ENCODE measurements at places on chromosomes 12 and 14.

DNA sequence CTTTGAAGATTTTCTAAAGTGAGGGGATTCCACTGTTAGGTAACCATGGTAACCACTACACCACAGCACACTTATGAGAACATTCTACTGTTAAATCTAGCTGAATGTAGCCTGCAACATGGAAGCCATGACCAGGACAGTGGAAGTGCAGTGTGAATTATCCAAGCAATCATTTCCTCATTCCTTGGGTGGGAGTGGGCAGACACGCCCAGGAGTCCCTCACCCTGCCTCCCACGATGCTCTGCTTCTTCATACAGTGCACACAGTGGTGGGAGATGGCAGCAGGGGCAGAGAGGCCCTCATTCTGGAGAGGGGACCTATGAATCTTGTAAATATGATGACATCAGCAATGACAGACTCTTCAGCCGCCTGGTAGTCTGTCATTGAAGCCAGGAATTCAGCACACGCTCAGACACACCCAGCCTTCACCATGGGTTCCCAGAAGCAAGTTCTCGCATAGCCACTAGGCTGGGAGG lies 70.1 kb upstream of the HOXC13 start:
- DNase-seq = no peak

GRCh38 chr14:32821964-32822653 lies 116.6 kb upstream of the NPAS3 start:
- DNase-seq = no peak

GRCh38 chr14:34682787-34683321 lies 31.5 kb downstream of the CFL2 start:
- DNase-seq = no peak

DNA sequence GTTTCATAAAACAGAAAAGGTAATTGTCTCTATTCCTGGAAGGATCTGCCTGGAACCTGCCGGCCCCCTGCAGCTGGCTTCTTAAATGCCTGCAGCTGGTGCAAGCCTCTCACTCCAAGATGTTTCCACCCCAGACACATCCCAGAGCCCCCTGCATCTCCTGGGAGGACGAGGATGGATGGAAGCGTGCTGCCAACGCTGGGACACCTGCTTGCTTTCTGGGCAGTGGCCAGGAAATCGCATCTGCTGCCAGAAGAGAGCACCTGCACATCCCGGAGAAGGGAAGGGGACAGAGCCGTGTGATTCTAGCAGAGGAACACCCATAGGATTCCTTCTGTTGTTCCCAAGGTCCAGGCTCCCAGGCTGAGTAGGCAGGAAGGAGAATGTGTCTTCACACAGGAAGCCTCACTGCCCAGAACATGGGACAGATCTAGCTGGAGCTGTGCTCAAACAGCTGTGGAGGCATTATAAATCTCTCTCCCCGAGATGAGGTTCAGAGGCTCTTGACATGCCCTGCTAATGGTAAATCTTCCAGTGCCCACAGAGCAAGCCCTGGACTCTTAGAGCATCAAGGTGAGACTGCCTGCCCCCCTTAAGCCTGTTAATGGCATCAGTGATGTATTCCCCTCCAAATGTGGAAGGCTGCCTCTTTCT lies 138.8 kb upstream of the MAP1LC3B2 start:
- peak; percentile 68 for DNase-seq

DNA sequence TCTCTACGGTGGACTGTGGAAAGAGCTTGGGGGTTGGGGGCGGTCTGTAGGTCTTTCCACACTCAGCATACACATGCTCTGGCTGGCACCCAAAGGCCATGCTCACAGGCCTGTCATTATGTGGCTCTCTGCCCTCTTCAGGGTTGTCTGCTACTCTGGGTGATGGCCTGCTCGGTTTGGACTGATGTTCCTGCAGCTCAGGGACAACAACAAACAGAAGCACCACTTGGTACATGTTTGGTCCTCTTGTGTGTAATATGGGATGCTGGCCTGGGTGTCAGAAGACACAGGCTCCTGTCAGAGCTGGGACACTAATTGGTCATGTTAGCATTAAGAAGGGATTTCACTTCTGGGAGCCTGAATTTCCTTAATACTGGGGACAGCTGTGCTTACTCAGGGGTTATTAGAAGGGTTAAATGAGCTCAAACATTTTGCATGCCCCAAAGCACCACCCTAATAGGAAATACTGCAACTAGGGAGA lies 32.7 kb upstream of the SELPLG start:
- peak; percentile 26 for DNase-seq

- DNase-seq = no peak
These were observed 355.9 kb downstream of the TMTC2 start for GRCh38 chr12:83042441-83043200.

- no peak for DNase-seq
These were observed 6.3 kb downstream of the CCDC197 start for GRCh38 chr14:94003397-94003796.

DNA sequence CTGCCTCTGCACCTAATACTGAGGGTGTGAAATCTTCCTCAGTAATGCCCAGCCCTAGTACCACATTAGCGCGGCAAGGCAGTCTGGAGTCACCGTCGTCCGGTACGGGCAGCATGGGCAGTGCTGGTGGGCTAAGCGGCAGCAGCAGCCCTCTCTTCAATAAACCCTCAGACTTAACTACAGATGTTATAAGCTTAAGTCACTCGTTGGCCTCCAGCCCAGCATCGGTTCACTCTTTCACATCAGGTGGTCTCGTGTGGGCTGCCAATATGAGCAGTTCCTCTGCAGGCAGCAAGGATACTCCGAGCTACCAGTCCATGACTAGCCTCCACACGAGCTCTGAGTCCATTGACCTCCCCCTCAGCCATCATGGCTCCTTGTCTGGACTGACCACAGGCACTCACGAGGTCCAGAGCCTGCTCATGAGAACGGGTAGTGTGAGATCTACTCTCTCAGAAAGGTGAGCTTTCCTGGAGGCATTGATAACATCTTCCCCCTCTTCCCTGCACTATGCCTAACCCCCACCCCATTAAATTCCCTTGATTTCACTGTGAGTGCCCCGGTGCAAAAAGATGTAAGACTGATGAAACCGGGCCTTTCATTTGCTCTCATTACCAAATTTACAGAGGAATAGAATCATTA lies 291.4 kb downstream of the NAV3 start:
- DNase-seq = peak; percentile 36

DNA sequence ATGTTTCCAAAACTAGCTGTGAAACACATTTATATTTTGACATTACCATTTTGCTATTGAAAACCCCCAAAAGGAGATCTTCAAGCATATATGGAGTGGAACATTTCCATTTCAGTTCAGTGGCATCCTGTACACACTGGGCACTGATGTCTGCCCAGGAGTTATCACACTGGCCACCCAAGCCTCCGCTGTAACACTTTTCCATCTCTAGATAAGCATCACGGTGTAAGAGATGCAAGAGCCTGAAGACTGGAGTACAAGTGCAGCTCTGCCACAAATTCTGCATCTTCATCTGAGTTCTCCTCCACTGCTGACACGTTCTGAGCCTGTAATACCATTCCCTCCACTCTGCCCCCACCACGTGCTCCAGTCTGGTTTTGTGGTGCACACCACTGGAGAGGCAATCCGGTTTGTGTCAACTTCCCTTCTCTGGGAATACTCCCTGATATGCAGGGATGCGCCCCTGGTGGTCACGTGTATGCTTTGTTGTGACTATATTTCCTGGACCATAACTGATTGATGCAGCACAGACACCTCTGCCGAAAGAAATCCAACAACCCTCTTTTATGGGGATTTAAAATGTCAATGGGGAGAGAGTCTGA lies 12.7 kb downstream of the SPTLC2 start:
- DNase-seq = no peak

DNA sequence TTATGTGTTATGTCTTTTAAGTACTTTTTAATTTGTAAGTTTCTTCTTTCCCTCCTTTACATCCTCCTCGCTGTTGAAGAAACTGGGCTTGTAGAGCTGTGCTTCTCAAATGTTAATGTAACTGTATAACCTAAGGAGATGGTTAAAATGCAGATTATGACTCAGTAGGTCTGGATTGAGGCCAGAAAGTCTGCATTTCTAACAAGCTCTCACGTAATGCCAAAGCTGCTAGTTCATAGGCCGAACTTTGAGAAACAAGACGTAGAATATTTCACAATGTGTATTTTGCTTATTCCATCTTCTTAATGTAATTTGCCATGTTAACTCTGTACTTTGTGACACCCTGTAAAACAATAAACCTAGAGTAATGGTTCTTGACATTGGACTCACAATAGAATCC lies 193.3 kb upstream of the SYT1 start:
- no peak for DNase-seq

DNA sequence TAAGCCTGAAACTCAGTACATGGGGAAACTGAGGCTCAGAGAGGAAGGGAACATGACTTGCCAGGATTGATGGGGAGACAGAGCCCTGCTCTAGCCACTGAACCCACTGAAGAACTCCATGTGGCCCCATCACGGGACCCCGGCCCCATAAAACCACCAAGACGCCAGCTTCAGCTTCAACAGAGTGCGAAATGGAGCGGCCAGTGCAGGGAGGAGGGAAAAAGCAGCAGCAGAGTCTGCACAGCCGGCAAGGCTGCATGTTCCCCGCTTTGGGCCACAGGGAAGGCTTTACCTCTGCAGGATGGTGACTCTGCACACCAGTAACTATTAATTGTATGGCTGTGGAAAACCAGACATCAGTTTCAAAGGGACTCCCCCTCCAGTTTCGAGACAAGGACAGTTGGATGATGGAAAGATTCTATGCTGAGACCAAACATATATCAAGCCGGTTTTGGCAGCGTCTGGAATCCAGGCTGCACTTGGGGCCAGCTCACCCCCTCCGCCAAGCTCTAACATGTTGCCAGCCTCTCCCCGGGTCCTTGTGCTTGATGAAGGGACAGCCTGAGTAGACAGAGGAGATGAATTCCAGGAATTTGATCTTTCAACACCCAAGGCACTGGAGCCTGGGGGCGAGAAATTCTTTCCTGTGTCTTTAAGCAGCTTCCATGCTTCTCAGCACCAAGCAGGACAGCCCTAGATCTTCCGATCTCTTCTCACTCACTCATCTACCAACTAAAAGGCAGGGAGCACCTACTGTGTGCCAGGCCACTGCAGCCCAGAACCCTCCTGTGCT lies 55.7 kb upstream of the BCL11B start:
- no peak for DNase-seq

DNA sequence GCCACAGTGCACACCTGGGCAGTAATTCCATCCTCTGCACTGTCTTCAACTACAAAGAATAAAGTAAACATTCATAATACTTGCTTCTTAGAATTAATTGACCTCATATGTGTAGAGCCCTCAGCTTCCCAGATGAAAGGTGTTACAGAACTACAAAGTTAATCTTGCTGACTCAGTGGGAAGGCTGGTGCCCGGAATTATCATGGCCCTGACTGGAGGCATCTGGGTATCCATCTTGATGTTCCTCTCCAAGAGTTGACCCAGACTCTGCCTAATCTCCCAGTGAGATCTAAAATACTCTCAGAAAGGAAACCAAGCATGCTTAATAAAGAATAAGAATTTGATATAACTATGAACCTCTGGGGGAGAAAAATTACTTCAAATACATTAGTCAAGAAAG lies 147.0 kb upstream of the ARID2 start:
- no peak for DNase-seq

- no peak for DNase-seq
These were observed 5.8 kb upstream of the DYNC1H1 start for GRCh38 chr14:101958418-101959180.

DNA sequence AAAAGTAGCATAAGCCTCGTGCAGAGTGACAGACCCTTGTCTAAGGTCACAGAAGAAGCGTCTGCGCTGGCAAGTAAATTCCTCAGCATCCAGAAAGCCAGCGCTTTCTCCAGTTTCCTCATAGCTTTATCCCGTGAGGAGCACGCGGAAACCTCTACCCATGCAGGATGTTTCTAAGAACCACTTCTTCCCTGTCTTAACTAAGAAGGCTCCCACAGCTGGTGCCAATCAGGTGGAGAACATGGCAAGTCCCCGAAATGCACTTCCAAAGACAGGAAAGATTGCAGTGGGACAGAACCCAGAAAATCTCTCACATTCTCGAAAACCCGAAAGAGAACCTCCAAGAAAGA lies 968 bp upstream of the ARID4A start:
- DNase-seq = no peak

GRCh38 chr12:70236990-70237389 lies 6.2 kb upstream of the CNOT2 start:
- DNase-seq = no peak

DNA sequence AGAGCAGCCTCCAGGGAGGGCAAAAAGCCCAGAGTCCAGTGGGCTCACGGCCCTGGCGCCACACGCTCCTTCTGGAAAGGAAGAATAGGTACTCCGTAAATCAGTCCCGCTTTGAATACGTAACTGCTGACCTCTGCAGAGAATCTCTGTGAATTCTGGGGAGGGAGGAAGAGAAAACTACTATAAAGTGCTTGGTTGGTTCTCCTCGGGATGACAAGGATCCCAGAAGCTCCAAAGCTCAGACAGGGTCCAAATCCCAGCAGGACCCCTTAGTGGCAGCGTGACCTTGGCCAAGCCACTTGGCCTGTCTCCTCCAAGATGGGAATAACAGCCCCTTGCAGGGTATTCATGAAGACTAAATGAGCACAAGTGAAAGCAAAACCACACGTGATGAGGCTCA lies 31.7 kb downstream of the ANO2 start:
- no peak for DNase-seq

DNA sequence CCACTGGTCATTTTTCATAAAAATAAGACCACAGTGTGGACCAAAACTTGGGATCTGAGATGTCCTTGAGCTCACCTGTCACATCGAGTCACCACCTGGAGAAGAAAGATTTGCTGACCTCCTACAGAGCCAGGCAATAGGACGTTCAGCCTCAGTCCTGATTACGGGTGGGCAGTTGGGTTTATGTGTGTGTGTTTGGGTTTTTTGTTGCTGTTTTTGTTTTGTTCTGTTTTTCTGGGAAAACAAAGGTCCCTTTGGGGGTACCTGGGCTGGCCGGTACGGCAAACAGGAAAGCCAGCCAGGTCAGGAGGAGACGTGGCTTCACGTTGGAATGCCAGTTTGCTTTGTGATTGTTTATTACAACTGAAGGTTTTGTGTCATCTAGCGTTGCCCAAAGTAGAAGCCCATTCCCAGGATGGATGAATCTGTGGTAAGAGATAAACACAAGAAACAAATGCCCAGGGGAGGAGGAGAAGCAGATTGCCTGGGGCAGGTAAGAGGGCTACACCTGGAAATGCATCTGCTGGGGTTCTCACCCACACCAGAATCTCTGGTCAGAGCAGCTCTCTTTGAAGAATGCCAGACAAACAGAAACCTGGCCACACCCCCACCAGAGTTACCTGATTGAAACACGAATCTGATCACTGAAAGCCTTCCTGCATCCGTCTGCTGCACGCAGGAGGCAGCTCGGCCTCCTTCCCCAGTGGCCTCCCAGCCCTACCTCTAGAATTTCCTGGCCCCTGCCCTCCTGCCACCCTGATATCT lies 100.1 kb upstream of the DIO3 start:
- no peak for DNase-seq

GRCh38 chr12:66107451-66107915 lies 23.1 kb downstream of the LLPH start:
- peak; percentile 61 for DNase-seq

DNA sequence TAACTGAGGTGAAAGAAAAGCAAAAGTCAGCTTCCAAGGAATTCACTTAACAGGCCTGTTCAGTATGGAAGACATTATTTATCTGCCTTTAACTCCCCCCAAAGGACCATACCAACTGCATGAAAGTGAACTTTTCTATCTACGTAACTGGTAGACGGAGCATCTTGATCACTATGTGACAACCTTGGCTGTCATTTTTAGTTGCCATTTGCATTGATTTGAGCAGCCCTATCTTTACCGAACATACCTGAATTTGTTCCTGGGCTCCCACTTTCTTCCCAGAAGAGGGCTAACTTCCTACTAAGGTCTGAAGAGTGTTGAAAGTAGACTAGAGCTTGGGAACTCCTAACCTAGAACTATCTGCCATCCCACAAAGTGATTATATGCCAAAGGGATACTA lies 9.4 kb downstream of the SRSF9 start:
- no peak for DNase-seq

Data from NCI-H1092 treated with DMSO at 0.1 percent for 48 hours (cell line).